ENCODE measurements at places on chromosomes 5 and 9.
A peak's percentile ranks its signal among the peaks of the same experiment; 100 is the strongest.

DNA sequence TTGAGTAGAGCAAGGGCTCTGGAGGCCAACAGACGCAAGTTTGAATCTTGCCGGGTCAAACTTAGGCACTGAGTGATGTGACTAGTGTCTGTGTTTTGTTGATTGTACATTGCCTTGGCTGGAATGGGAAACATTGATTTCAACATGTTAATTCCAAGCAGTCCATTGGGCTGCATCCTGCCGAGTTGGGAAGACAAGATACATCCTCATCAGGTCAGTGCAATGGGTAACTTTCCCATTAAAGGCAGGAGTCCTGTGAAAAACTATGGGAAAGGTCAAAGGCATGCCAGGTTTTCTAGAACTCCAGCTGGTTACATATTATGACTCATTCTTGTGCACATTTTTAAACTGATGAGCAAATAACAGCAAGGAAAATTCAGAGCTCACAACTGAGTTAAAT is 126.5 kb upstream of the ABCA1 start:
- peak; percentile 90 for DNase-seq

DNA sequence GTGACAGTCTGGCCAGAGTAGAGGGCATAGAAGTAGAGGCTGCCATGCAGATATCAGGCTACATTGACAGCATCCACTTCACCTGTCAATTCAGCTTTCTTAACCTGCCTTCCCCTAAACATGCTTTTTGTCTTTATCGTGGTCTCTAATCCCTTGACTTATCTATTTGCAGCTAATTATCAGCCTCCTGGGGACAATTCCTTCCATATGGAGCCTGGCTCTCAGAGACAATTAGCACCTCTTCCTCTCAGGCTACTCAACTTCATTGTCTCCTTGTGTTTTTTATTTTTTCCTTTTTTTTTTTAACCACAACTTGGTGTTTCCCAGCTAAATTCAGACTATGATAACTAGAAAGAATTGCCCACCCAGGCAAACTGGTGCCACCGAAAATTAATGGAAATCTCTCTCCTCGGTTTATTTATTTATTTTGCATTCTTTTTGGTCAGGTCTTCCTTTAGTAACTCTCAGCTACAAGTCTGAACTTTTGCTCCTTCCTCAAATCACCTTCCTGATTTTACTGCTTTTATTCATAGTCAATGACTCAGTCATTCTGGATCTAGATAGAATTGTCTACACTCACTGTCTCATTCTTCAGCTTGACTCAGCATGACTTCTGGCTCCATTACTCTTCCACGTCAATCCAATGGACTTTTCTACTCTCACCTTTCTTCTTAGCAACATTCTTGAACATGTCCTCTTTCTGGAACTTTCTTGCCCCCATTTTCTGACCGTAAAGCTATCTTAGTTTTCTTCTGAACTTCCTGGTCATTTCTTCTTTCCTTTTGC is 63.0 kb upstream of the BASP1 start:
- peak; percentile 52 for DNase-seq

DNA sequence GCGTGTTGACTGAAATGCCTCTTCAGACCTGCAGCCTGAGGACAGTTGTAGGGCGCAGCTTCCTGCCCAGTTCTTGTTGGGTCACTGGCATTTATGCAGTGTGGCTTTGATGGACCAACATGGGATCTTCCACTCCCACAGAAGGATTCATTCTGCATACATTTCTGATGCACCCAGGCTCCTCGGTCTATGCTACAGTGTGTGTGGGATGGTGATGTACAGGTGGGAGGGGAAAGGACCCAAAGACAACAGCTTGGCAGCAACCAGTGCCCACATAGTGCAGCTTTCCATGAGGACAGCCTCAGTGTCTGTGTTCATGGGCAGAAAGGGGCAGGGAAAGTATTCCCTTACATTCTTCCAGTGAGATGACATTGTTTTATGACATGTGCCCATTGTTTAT is 237.9 kb downstream of the ARHGEF28 start:
- no peak for DNase-seq

- no peak for DNase-seq
These were observed 125.3 kb upstream of the TMEM161B start for GRCh38 chr5:88393716-88394535.

DNA sequence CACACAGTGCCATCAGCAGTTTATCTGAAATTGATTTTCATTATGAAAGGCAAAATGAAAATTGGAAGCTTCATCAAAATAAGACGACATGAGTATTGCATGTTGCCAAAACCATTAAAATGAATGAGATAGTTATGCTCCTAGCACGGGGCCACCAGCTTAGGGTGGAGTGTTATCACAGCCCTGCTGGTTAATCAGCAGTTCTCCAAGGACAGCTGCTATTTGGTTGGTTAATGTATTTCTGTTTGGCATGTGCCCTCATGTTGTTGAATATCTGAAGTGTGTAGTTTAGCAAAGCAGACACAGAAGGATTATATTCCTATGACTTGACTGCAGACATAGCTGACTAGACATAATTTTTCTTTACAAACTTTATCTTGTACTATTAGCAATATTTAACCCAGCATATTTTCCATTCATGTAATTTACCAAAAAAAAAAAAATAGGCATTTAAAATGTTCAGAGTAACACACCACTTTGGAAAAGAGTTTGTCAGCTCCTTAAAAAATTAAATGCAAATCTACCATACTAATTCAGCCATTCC is 98.6 kb upstream of the PIK3R1 start:
- DNase-seq = no peak

- no peak for DNase-seq
These were observed 115.8 kb downstream of the ERCC6L2 start for GRCh38 chr9:95991326-95991725.

GRCh38 chr5:68305223-68305870 is 89.8 kb downstream of the PIK3R1 start:
- no peak for DNase-seq

DNA sequence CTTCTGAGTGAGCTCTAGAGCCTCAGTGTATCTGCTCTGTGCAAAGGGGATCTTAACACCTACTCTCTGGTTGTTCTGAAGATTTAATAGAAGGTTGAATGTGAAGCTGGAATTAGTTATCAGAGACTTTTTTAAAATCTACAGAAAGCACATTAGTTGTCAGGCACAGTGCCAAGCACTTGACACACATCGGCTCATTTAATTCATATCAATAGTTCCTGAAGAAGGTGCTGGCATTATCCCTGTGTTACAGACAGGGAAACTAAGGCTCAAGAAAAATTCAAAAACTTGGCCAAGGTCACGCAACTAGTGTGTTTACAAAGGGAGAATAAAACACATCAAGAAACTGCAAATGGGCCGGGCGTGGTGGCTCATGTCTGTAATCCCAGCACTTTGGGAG is 80.2 kb downstream of the FGF18 start:
- no peak for DNase-seq

- no peak for DNase-seq
These were observed 1.8 kb downstream of the TRIM7 start for GRCh38 chr5:181203093-181203711.

- peak; percentile 0 for DNase-seq
These were observed at the start of gene RGS7BP for GRCh38 chr5:64505769-64506566. Gene RGS7BP (plus strand): TSS chr5:64506015. CDS start chr5:64506625, 610 bp downstream.

DNA sequence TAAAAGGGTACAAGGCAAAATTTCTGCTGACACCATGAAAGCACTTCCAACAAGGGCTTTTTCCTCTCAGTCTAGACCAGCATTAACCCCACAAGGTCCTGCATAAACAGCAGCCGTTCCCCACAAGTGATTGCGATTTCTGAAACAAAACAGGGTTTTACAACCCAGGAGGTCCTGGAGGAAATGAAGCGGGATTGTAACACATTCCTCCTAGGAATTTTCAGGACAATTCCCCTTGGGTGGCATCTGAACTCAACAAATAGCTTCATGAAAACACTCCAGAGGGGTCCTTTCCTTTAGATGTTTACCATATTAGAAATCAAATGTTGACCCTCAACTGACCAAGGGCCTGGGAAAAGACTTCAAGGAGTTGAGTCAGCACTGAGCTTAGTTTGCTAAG is 36.7 kb upstream of the SHC3 start:
- no peak for DNase-seq

- peak; percentile 58 for DNase-seq
These were observed 6.7 kb upstream of the WNT8A start for GRCh38 chr5:138077064-138077696.

DNA sequence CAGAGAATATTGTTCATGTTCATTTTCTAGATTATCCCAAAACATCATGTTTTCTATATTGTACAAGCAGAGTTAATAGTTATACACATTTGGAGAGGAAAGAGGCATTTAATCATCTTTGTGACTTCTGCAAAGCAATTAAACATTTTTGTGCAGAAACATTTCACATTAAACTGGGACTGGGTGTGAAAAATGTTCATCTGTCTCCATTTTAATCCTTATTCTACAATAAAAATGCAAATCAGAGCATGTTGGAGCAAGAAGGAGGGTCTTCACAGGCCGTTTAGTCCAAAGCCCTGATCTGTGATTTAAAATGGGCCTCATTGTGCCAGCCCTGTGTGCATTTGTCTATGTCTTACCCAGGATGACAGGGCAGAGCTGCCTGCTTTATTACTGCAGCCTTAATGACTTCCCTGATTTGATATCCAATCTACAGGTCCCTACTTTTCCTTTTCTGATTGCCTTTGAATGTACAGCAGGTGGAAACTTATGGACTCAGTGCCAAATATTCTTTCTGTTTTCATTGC is 183.5 kb downstream of the CAVIN4 start:
- DNase-seq = no peak

DNA sequence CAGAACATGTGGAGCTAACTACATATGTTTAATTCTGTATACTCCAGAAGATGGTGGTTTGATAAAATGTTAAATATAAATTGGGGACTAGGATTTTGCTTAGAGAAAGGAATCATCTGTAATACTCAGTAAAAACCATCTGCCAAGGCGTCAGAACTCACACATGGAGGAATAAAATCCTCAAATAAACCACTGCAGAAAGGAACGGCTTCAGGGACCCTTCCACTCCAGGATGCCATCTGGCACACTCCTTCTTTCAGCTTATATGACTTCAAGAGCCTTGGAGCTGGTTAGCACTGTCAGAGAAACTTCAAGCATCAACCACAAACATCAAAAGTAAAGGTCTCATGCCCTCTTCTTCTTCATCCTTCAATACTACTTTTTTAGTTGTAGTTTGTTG is 360.6 kb downstream of the PLK2 start:
- DNase-seq = no peak

DNA sequence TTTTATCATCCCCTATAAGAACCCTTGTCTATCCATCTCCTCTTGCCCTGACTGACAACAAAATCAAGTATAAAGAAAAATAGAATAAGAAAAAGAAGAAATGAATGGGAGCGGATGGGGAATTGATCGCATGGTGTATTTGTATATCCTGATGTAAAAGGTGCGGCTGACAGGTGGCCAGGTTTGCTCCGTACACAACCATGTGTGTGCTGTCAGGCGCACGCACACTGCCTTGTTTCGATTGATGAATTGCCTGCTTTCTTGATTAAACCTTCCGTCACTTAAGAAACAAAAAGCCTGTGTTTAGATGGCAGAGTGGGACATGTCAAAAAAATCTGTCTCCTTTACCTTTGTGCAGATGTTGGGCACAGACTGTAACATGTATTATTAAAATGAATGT is 102.6 kb downstream of the MVB12B start:
- no peak for DNase-seq

- no peak for DNase-seq
These were observed 76.0 kb upstream of the TBCA start for GRCh38 chr5:77852068-77852513.

DNA sequence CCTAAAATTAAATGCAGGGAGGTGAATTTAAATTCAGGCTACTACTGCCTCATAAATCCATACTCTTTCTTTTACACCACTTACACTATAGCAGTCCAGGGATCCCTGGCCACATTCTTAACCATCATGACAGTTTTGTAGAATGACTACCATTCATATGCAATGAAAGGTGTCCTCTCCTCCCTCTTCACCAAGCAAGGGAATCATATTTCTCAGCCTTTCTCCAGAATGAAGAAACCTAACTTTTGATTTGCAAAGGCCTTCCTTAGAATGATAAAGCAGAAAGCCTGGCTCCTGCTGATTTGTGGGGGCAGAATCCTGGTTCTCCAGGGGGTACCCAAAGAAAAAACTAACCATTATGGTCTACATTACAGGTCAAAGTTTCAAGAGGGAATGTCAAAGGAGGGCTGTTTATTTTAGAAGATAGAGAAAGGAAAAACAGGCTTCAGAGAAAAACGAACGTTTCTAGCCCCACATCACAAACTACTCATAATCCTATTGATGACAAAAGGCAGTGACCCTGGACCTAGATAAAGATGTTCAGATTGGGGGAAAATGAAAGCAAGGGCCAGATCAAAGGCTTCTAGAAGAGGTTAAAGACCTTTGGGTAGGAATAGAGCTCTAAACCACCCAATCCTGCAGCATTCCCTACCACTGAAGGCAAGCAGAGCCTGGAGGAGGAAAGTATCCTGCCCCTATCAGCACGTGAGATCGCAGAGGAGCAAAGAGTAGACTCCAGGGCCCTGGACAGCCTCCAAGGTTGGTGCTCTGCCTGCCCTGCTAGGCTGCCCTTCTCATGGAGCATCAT is 11.5 kb downstream of the WNT8A start:
- DNase-seq = no peak

- DNase-seq = no peak
These were observed 173.1 kb upstream of the IER5L start for GRCh38 chr9:129351058-129351641.

DNA sequence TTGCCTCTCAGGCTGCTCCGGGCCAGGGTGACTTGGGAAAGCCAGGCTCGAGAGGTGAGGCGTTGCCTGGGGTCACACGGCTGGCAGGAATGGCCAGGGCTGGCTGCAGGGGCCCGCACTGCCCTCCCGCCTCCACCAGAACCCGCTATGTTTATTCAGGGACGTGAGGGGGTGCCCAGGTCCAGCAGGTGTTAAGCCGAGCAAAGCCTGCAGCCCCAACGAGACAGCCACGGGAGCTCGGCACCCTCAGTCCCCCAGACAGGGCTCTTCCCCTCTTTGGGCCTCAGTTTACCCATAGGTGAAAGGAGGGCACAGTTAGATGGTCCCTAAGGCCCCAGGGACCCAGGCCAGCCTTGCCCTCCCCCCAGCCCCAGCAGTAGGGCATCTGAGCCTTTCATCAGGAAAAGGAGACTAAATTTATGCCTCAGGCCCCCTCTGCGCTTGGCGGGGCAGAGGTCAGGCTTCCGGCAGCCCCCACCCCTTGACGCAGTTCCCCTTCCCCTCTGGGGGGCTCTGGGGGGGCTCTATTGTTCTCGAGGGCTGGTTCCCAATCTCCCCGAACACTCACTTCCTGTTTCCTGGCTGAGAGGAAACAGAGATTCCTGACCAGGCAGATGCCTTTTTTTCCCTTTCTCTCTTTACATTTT is 7.1 kb upstream of the EGFL7 start:
- DNase-seq = no peak

- DNase-seq = no peak
These were observed 327.1 kb upstream of the NUDT12 start for GRCh38 chr5:103889500-103890209.

- DNase-seq = no peak
These were observed 69.7 kb downstream of the FAM114A2 start for GRCh38 chr5:153968761-153969562.

DNA sequence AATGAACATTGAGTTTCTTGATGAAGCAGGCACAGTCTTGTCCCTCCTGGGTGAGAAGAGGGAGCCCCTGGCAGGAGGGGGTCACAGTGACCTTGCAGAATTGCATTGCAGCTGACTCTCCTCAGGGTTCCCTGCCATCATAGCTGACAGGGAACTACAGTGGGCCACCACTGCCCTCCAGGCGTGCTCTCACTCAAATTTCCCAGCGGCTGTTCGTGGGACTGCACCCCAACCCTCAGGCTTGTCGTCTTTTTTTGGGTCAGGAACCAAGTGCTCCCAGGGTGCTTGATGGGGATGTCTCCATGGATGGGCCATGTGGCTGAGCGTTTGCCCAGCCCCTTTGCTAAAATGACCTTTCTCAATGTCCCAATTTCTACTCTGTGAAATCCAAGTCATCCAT is 215.8 kb downstream of the MELK start:
- no peak for DNase-seq

All from RPMI7951 (cell line).